Ascending aorta (tissue), 2 donors: ENCODE measurements at places on chromosomes 7 and 10. TPM values are rescaled to one million over a fixed set of nuclear protein-coding genes. Genes with fewer than 3 reads are reported as not detected.

GRCh38 chr7:20385126-20385525, 54.4 kb downstream of the ITGB8 start:
- H3K36me3 ChIP-seq: peaks cover 6% of the 10 kb centered on the region
- no peaks in the 10 kb centered on the region for H3K4me1 ChIP-seq
- no peaks in the 10 kb centered on the region for H3K27me3 ChIP-seq
- no peak overlapping the region for H3K4me3 ChIP-seq

- H3K27me3 ChIP-seq: no peaks in the 10 kb centered on the region
- H3K4me3 ChIP-seq: no peak overlapping the region
- no peaks in the 10 kb centered on the region for H3K36me3 ChIP-seq
- H3K27ac ChIP-seq: no peak overlapping the region
- no peak for DNase-seq
These were observed 29.1 kb upstream of the MKLN1 start for GRCh38 chr7:131298608-131298992.

GRCh38 chr10:33955676-33956075, 621.2 kb upstream of the NRP1 start:
- H3K27ac ChIP-seq: no peak overlapping the region
- no peaks in the 10 kb centered on the region for H3K27me3 ChIP-seq
- no peaks in the 10 kb centered on the region for H3K4me1 ChIP-seq
- H3K4me3 ChIP-seq: no peak overlapping the region
- H3K36me3 ChIP-seq: no peaks in the 10 kb centered on the region
- DNase-seq: no peak

DNA sequence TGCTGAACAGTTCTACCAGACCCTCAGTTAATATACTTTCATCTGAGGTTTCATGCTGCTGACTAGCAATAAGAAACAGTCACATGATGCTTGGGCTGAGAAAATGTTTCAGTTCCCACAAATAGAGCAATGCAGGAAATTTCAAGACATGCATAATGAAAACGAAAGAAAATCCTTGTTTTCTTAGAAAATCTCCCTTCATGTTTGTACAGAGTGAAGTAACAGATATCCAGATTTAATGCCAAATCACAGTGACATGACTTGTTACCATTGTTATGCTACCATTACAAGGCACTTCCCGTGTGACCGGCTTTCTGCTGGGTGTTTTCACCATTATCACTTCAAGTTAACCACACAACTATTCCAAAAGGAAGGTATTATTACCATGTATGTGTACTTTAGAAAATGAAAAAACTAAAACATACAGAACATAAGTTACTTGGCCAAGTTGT, 121.7 kb downstream of the DOCK4 start:
- H3K36me3 ChIP-seq: no peaks in the 10 kb centered on the region
- no peak overlapping the region for H3K27ac ChIP-seq
- no peak for DNase-seq
- H3K27me3 ChIP-seq: no peaks in the 10 kb centered on the region

DNA sequence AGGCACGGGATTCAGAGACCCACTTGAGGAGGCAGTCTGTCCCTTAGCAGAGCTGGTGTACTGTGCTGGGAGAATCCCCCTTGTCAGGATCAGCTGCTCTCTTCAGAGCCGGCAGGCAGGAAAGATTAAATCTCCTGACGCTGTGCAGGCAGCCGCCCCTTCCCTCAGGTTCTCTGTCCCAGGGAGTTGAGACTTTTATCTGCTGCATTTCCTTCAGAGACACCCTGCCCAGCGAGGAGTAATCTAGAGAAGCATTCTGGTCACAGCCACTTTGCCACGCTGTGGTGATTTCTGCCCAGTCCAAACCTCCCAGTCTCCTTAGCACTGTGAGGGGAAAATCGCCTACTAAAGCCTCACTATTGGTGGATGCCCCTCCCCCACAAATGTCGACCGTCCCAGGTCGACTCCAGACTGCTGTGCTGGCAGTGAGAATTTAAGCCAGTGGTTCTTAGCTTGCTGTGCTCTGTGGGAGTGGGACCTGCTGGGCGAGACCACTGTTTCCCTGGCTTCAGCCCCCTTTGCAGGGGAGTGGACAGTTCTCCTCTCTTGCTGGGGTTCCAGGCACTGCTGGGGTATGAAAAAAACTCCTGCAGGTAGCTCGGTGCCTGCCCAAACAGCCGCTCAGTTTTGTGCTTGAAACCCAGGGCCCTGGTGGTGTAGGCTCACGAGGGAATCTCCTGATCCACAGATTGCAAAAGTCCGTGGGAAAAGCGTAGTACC, 265.4 kb downstream of the ZWINT start:
- H3K27ac ChIP-seq: no peak overlapping the region
- H3K36me3 ChIP-seq: no peaks in the 10 kb centered on the region
- no peaks in the 10 kb centered on the region for H3K4me1 ChIP-seq
- H3K27me3 ChIP-seq: no peaks in the 10 kb centered on the region
- no peak overlapping the region for H3K4me3 ChIP-seq

DNA sequence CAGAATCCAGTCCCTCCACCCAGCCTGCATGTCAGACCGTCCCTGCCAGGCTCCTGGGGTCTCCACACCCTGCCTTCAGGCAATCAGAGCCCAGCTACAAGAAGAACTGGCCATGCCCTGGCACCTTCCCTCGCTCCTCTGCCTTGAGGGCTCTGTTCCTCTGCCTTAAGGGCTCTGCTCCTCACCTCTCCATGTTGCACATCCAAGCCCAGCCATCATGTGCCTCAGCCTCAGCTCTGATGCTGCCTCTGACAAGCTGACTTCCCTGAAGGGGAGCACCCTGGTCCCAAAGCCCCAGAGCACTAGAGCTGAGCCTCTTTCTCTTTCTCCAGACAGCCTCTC, 50.3 kb upstream of the ANTXRL start:
- no peak overlapping the region for H3K27ac ChIP-seq
- H3K4me1 ChIP-seq: no peaks in the 10 kb centered on the region
- H3K4me3 ChIP-seq: no peak overlapping the region
- DNase-seq: peak; percentile 55

DNA sequence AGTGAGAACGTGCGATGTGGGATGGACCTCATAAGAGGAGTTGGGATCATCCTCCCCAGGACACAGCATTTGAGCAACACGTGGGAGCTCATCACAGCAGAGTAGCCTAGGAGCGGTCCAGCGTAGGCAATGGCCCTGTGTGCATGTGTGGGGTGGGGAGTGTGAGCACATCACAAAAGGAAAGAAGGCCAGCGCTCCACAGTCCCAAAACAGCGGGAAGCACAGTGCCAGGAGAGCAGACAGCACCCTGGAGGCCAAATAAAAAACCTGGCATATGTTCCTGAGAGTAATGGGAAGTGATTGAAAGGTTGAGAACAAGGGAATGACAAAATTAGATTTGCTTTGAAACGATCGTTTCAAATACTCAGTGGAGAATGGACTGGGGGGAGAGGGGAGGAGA, 226.0 kb downstream of the C7orf25 start:
- no peak overlapping the region for H3K4me3 ChIP-seq
- no peak for DNase-seq
- no peaks in the 10 kb centered on the region for H3K36me3 ChIP-seq
- H3K4me1 ChIP-seq: no peaks in the 10 kb centered on the region
- no peak overlapping the region for H3K27ac ChIP-seq
- H3K27me3 ChIP-seq: no peaks in the 10 kb centered on the region

- H3K4me3 ChIP-seq: no peak overlapping the region
- H3K4me1 ChIP-seq: no peaks in the 10 kb centered on the region
- H3K36me3 ChIP-seq: no peaks in the 10 kb centered on the region
- H3K27ac ChIP-seq: no peak overlapping the region
- no peaks in the 10 kb centered on the region for H3K27me3 ChIP-seq
- no peak for DNase-seq
These were observed 12.1 kb upstream of the SNX13 start for GRCh38 chr7:17952387-17952786.

DNA sequence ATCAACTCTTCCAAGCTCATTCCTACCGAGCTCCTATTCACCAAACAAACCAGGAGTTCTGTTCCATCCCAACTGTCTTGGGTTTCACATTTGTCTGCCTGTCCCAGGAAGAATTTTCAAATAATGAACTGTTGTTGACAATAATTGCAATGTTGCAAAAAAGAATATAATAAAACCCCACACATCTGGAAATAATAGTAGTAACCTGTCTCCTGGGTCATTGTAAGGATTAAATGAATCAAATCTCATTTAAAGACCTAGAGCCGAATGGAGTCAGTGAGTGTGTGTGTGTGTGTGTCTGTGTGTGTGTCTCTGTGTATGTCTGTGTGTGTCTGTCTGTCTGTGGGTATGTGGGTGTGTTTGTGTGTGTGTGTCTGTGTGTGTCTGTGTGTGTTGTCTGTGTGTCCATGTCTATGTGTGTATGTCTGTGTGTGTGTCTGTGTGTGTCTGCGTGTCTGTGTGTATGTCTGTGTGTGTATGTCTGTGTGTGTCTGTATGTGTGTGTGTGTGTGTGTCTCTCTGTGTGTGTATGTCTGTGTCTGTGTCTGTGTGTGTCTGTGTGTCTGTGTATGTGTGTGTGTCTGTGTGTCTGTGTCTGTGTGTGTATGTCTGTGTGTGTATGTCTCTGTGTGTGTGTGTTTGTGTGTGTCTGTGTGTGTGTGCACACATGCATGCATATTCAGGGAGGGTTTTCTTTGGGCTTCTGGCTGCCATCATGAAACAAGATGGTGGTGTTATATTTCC, 52.7 kb downstream of the TMEM130 start:
- peak overlapping the region; percentile 96 for H3K27ac ChIP-seq
- H3K36me3 ChIP-seq: no peaks in the 10 kb centered on the region
- no peaks in the 10 kb centered on the region for H3K27me3 ChIP-seq

GRCh38 chr7:12942609-12943008, 255.2 kb downstream of the ARL4A start:
- H3K4me3 ChIP-seq: no peak overlapping the region
- H3K36me3 ChIP-seq: no peaks in the 10 kb centered on the region
- no peak overlapping the region for H3K27ac ChIP-seq
- DNase-seq: no peak
- H3K27me3 ChIP-seq: no peaks in the 10 kb centered on the region

- DNase-seq: no peak
- no peaks in the 10 kb centered on the region for H3K4me1 ChIP-seq
- no peaks in the 10 kb centered on the region for H3K27me3 ChIP-seq
- H3K4me3 ChIP-seq: no peak overlapping the region
- no peak overlapping the region for H3K27ac ChIP-seq
- no peaks in the 10 kb centered on the region for H3K36me3 ChIP-seq
These were observed 83.5 kb downstream of the TACC2 start for GRCh38 chr10:122072491-122072890.

GRCh38 chr7:71679480-71679879, 547.5 kb downstream of the GALNT17 start:
- H3K27ac ChIP-seq: no peak overlapping the region
- no peaks in the 10 kb centered on the region for H3K4me1 ChIP-seq
- no peaks in the 10 kb centered on the region for H3K27me3 ChIP-seq
- no peak for DNase-seq

GRCh38 chr7:102273749-102274712, 12.6 kb upstream of the SH2B2 start:
- no peaks in the 10 kb centered on the region for H3K36me3 ChIP-seq
- DNase-seq: no peak
- H3K4me1 ChIP-seq: no peaks in the 10 kb centered on the region
- no peak overlapping the region for H3K27ac ChIP-seq
- H3K27me3 ChIP-seq: no peaks in the 10 kb centered on the region
- no peak overlapping the region for H3K4me3 ChIP-seq

DNA sequence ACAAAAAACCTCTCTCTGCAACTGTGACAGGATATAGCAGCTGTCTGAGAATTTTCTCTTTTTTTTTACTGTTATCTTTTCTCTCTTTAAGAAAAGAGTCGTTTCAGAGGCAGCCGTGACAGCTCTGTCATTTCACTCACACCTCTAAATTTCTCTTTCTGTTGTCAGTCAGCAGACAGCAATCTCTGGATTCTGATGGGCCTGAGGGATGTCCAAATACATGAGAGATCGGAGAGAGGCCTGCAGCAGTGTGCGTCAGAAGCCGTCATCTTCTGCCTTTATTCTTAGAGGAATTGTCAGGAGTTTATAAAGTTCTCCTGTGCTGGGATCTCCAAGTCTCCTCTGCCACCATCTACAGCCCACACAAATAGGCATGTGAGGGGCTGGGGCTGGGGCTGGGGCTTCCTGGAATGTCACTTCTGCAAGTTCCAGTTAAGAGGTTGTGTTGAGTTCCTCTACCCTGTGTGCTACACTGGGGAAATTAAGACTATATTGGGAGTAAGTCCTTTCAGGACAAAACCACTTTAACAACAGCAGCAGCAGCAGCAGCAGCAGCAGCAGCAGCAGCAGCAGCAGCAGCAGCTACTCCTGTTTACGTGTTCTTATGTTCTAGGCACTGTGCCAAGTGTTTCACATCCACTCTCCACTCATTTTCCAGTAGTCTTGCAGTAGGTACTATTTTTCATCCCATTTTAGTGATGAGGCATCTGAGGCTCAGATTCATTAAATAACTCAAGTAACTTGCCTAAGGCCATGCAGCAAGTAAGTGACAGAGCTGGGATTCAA, 541.3 kb downstream of the LRMDA start:
- no peaks in the 10 kb centered on the region for H3K36me3 ChIP-seq
- H3K27ac ChIP-seq: peak overlapping the region; percentile 58
- DNase-seq: no peak
- H3K4me1 ChIP-seq: no peaks in the 10 kb centered on the region
- no peaks in the 10 kb centered on the region for H3K27me3 ChIP-seq
- no peak overlapping the region for H3K4me3 ChIP-seq

MYL7 gene
- not detected for total RNA-seq

PTN gene
- 10.4 TPM for total RNA-seq

APBB1IP gene
- total RNA-seq: not detected

TSPAN13 gene
- 4.4 TPM for total RNA-seq

CH25H gene
- total RNA-seq: 1.7 TPM

SPDYE18 gene
- total RNA-seq: not detected
